ENCODE measurements at places on chromosomes 13 and 19.

GRCh38 chr19:46791944-46792343 lies 3.5 kb upstream of the SLC1A5 start:
- DNase-seq: no peak

- DNase-seq: no peak
Measured at GRCh38 chr13:111241862-111242261, 78.6 kb upstream of the TEX29 start.

DNA sequence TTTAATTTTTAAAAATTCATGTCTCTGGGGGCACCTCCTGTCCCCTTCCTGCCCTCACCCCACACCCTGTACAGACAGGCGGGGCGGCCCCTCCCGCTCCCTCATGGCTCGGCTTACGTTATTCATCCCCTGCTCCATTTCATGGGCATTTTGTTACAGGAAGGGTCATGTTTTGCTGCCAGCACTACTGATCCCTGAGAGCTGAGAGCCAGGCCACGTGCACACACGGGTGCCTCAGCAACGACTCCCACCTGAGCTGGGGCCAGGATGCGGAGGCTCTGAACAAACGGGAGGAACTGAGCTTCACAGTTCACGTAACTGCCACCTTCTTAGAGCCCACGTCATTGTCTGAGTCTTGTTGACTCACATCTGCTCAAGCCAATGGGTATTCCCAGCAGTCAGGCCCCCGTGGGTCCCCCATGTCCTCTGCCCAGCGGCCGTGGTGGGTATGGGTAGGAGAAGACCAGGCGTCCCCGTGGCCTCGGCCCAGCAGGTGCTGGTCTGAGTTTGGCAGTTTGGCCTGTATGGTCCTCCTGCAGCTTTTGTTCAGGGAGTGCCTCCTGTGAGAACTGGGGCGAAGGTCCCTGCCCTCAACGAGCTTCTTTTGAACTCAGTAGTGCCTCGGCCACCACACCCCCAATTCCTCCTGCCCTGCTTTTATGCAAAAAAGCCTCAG lies 16.4 kb upstream of the TMEM255B start:
- no peak for DNase-seq

DNA sequence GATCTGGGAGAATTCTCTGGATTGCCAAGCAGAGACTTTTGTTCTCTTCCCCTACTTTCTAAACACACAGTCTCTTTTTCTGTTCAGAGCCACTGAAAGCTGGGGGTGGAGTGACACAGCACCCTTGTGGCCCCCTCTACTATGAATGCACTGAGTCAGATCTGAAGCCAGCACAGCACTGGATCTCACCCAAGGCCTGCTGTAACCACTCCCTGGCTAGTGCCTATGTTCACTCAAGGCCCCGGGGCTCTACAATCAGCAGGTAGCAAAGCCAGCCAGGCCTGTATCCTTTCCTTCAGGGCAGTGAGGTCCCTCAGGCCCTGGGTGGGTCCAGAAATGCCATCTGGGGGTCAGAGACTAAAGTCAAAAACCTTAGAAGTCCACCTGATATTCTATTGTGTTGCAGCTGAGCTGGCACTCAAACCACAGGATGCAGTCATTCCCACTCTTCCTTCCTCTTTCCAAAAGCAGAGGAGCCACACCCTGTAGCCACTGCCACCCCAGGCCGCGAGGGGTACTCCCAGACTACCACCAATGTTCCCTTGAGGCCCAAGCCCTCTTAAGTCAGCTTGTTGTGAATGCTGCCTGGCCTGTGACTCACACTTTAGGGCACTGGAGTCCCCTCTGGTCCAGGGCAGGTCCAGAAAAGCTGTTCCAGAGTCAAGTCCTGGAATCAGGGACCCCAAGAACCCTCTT lies 110.1 kb upstream of the RXFP2 start:
- DNase-seq: no peak

DNA sequence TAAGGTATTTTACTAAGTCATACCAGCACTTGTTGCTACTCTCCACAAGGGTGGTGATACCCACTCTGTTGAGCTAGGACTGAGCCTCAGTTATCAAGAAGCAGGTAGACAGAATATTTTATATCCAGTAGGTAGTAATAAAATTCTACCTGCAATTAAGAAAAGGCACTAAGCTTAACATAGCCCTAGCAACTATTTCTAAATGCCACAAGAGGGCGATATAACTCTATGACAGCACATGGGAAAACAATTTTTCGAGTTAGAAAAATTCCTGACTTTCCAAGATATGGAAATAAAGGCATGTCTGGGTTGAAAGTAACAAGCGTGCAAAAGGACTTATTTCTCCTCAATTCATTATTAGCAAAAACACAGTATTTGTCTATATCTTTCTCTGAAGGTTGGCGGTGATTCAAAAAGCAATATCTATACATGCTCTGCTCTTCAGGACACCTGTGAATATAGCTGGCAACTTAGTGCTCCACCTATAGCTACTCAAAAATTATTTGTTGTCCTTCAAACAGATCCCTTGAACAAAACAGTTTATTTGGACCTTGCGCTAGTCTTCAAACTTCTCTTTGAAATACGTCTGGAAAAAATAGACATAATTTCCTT lies 14.7 kb downstream of the CCDC169 start:
- peak; percentile 24 for DNase-seq

- DNase-seq: peak; percentile 93
Measured at GRCh38 chr13:27043013-27043412, 128.6 kb downstream of the USP12 start.

GRCh38 chr13:111536075-111536642 lies 215.7 kb downstream of the TEX29 start:
- no peak for DNase-seq

- no peak for DNase-seq
Measured at GRCh38 chr13:111646456-111646855, 326.0 kb downstream of the TEX29 start.

- DNase-seq: no peak
Measured at GRCh38 chr19:3479177-3479833, 1.0 kb downstream of the SMIM24 start.

GRCh38 chr19:55283548-55284377 lies at the start of gene BRSK1:
TSS of gene BRSK1 (plus strand) at chr19:55283997. CDS start at chr19:55284443, 446 bp downstream.
- peak; percentile 80 for DNase-seq

DNA sequence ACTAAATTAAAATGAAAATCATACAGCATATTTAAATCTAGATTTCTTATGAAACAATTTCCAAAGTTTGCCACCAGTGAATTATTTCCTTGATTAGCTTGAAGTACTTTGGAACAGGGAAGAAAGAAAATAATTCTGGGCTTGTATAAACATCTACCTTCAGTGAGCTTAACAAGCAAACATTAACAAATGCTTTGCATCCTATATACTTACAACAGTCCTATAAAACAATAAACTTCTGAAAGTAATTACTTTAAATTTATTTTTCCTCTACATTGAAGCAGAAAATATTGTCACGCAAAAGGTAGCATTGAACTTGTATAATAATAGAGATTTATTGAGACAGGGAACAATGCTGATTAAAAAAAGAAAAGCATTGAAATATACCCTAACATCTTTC lies 164.8 kb downstream of the DACH1 start:
- no peak for DNase-seq

DNA sequence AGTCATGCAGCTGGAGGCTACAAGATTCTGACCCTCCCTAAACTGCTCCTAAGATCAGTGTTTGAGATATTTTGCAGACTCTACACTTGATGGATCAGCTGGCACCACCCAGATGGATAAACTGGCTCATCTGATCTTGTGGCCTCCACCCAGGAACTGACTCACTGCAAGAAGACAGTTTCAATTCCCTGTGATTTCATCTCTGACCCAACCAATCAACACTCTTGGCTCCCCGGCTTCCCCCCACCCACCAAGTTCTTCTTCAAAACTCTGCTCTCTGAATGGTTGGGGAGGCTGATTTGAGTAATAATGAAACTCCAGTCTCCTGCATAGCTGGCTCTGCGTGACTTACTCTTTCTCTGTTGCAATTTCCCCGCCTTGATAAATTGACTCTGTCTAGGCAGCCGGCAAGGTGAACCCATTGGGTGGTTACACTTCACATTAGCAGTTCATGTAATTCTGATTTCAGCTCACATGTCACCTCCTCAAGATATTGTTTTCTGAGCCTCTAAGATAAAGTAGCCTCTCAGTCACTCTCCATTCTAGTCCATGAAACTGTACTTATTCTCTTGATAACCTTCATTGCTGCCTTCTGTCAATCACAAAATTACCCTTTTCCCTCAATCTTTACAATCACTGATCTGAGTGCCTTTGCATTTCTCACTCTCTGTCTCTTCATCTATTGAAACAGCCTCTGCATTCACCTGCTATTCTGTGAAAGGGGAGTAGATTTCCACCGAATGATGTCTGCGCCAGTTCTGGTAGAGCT lies 9.9 kb upstream of the FPR3 start:
- no peak for DNase-seq

- DNase-seq: no peak
Measured at GRCh38 chr13:73336773-73337172, 278.0 kb downstream of the KLF5 start.

DNA sequence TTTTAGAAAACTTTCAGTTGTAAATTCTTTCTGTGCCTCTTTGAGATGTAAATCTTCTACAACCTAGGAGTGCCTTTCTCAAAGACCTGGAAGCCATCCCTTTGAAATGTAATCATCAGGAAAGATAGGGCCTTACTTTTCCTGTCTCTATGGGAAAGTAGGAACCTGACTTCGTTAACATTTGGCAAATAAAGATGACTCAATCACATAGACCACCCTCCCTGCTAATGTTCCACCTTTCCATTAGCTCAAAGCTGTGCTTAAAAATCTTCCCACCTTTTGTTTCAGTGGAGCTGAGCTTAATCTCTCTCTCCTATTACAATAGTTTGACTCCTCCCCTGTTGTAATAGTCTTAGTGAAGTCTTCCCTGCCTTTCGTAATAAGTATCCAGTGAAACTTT lies 247.7 kb downstream of the OLFM4 start:
- DNase-seq: no peak

DNA sequence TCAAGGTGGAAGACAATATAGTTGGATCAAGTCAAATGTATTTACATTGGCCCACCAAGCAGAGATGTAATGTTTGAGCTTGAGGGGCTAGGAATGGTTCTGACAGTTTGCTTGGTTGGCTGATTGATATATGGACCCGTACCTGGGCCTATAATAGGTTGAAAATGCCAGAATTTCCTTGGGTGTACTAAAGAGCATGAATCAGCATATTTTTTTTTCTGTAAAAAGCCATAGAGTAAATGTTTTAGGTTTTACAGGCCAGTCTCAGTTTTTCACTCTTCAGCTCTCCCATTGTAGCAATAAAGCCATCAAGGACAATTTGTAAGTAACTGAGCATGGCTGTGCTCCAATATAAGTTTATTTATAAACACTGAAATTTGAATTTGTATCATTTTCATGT lies 26.9 kb downstream of the FXYD5 start:
- no peak for DNase-seq

- no peak for DNase-seq
Measured at GRCh38 chr13:112958127-112958989, 10.7 kb upstream of the MCF2L start.

DNA sequence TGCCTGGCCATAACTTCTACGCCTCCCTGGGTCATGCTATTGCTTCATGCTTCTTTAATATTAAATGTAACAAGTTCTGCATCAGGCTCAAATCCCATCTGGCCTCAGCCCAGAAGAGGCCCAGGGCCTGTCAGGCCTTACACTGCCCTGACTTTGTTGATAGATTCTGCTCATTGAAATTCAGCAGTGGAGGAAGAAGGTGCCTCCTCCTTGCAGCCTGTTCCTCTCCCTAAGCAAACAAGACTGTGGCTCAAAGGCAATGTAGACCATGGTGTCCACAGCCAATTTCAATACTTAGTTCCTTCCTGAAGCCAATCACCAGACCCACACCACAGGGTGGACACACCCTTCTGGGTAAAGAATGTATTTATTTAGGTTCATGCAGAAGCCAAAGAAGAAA lies 59.4 kb downstream of the LACC1 start:
- no peak for DNase-seq

DNA sequence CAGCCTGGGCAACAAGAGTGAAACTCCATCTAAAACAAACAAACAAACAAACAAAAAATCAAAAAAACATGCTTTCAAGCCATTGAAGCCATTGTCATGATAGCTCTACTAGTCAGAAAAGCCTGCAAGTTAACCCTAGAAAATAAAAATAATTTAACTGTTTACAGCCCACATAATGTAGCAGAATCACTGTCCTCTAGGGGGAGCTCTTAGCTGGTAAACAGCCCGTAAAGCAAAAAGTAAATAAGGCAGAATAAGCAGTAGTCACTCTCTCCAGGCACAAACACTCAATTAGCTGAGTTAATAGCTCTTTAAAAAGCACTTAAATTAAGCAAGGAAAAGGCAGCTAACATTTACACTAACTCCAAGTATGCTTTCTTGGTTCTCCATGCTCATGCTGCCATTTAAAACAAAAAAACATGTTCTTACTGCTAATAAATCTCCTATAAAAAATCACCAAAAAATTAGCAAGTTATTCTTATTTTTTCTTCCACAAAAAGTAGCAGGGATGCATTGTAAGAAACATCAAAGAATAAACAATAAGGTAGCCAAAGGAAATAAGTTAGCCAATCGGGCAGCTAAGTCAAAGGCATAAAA lies 11.3 kb downstream of the LILRB4 start:
- no peak for DNase-seq

DNA sequence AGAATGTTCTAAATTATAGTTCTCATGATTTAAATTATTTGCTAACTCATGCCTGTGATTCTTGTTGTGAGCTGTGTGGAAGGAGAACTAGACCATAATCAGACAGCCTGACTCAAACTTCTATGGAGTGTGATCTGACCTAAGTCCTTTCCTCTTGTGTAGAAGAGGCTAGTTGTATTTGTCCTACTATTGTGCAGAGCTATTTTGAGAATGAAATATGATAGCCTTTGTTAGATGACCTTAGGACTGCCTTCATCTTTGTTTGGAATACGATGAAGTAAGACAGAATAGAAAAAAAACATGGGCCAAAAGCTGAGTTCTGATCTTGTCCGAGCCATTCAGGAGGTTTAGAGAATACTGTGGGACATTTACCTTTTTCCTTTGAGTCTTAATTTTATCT lies 119.4 kb downstream of the STOML3 start:
- DNase-seq: no peak

DNA sequence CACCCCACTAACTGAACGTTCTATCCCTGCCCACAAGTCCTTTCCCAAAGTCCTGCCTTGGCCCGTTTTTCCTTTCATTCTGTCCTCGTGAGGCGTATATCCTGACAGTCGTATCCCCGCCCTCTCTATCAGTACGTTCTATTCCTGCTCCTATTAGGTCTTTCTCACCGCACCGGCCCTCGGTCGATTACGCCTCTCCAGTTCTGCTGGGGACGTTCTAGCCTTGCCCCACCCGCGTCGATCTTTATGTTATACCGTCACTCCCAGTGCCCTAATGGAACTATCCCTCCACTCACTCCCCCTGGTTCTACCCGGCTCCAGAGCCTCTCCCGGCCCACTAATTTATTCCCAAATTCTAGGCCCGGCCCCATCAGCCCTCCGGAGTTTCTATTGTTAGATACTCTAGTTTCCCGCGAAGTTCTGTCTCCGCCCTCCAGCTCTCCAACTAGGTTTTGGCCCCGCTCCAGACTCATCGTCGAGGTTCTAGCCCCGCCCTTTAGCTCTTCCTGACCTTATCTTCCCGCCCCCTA lies 2.0 kb downstream of the PLAUR start:
- DNase-seq: no peak

GRCh38 chr13:39600766-39601165 lies 2.2 kb downstream of the LHFPL6 start:
- DNase-seq: no peak

GRCh38 chr13:105070452-105070851 lies 1465.0 kb downstream of the EFNB2 start:
- no peak for DNase-seq

- peak; percentile 43 for DNase-seq
Measured at GRCh38 chr19:15379999-15380647, 536 bp upstream of the AKAP8 start.

GRCh38 chr13:79226250-79226649 lies 179.8 kb downstream of the RBM26 start:
- no peak for DNase-seq

Measured in AG08396 (cell line).